ENCODE measurements at places on chromosomes 1 and 21. TPM values are rescaled to one million over a fixed set of nuclear protein-coding genes. Genes with fewer than 3 reads are reported as not detected.

NEGR1 gene
- 7.5 TPM for total RNA-seq

SYT11 gene
- 21.8 TPM for total RNA-seq

TFF1 gene
- total RNA-seq, result 0.49 TPM

KRTAP10-11 gene
- total RNA-seq, result not detected

AK5 gene
- total RNA-seq, result 8.0 TPM

ILDR2 gene
- 4.4 TPM for total RNA-seq

C1orf94 gene
- total RNA-seq, result not detected

KCNN3 gene
- total RNA-seq, result under 0.01 TPM

SPRR2A gene
- not detected for total RNA-seq

ANGPTL1 gene
- total RNA-seq, result not detected

KCNA10 gene
- total RNA-seq, result not detected

GNG12 gene
- total RNA-seq, result 103 TPM

CLCA4 gene
- total RNA-seq, result not detected

CD1E gene
- total RNA-seq, result not detected

TEKT2 gene
- total RNA-seq, result 0.51 TPM

DEPDC1 gene
- 43.0 TPM for total RNA-seq

GPX7 gene
- 55.1 TPM for total RNA-seq

HHIPL2 gene
- total RNA-seq, result 0.13 TPM

RAB7B gene
- 0.33 TPM for total RNA-seq

FAM72D gene
- 2.4 TPM for total RNA-seq

KRTCAP2 gene
- total RNA-seq, result 262 TPM

HPCA gene
- not detected for total RNA-seq

Data from mesangial cell (primary cell).